ENCODE measurements at places on chromosomes 16 and 17. TPM values are rescaled to one million over a fixed set of nuclear protein-coding genes. Genes with fewer than 3 reads are reported as not detected.

Gene NLE1
- 27.0 TPM for total RNA-seq

- DNase-seq: no peak
Observed at GRCh38 chr17:80992077-80992947, 671 bp downstream of the CHMP6 start.

GRCh38 chr17:2018716-2019510 lies 6.2 kb downstream of the RTN4RL1 start:
- no peak for DNase-seq

DNA sequence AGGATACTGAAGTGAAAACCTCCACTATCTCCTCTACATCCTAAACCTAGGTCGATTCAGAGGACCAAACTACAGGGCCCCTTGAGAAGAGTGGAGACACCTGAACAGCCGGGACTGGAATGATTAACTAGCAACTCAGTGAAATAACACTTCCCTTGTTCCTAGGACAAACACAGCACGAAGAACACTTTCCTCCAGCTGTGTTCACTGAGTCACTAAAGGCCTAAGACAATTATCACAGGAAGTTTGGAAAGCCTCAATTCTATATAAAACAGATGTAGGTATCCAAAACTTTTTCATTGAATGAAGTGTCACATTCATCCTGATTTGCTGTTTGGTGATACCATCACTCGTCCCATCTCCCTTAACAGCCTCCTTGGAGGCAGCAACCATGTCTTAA lies 15.5 kb upstream of the CUEDC1 start:
- no peak for DNase-seq

DNA sequence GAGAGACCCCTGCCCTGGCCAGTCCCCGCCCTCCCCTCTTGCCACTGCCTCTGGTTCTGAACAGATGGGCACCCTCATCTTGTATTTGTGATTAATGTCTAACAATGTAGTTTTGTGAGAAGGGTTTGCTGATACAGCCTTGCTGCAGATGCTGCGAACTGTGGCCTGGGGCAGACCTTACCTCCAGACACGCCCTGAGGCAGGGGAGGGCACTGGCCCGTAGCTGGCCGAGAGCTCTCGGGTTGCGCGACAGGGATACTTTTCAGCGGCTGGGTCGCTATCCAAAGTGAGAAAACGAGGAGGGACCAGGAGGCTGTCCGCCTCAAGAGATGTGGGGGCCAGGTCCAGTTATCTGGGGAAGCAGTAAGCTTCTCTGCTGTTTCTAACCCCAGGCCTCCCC lies 21.9 kb downstream of the STH start:
- DNase-seq: no peak

Gene HOXB9
- total RNA-seq: 83.8 TPM

DNA sequence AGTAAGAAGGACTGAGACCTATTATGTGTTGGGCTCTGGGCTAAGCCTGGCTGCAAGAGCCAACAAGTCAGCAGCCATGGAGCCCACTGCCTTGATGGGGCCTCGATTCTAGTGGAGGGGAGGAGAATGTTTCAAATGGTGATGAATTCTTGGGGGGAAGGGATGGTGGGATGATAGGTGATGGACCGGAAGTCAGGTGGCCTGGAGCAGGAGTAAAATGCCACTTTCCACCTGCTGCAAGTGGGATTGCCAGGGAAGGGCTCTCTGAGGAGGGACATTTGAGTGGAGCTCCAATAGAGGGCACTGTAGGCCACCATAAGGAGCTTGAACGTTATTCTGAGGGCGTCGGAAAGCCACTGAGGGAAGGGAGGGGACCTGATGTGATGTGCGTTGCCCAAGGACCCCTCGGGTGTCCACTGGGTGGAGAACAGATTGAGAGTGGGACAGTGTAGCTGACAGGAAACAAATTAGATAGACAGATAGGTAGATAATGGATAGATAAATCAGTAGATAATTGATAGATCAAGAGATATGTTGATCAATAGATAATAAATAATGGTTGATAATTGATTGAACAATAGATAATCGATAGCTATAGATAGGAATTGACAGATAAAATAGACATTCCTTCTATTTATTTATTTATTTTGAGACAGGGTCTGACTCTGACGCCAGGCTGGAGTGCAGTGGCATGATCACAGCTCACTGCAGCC lies 18.2 kb upstream of the NXPH3 start:
- no peak for DNase-seq

DNA sequence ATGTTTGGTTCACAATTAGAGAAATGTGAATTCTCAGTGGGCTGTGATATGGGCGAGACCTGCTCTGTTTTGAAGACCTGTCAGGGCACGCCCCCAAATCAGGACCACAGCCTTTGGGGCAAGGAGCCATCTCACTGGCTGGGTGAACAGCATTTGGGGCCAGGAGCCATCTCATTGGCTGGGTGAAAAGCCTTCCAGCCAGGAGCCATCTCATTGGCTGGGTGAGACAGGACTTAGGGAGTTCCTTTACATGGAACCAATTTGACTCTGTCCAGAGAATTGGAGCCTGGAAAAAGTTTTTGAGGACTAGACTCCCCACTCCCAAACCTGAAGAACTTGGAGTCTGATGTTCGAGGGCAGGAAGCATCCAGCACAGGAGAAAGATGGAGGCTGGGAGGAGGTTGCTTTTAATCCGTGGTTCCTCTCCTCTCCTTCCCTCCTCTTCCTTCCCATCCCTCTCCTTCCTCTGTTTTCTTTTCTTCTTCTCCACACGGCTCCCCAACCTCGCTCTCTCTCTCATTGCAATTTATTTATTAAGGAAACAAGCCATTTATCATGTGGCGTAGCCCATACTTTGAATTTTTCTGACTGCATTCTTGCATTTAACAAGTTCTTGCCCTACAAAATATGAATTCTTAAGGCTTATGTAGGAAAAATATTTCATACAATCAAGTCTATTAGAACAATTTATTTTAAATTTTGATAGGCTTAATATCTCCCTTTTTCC lies 19.7 kb downstream of the FOXL1 start:
- no peak for DNase-seq

DNA sequence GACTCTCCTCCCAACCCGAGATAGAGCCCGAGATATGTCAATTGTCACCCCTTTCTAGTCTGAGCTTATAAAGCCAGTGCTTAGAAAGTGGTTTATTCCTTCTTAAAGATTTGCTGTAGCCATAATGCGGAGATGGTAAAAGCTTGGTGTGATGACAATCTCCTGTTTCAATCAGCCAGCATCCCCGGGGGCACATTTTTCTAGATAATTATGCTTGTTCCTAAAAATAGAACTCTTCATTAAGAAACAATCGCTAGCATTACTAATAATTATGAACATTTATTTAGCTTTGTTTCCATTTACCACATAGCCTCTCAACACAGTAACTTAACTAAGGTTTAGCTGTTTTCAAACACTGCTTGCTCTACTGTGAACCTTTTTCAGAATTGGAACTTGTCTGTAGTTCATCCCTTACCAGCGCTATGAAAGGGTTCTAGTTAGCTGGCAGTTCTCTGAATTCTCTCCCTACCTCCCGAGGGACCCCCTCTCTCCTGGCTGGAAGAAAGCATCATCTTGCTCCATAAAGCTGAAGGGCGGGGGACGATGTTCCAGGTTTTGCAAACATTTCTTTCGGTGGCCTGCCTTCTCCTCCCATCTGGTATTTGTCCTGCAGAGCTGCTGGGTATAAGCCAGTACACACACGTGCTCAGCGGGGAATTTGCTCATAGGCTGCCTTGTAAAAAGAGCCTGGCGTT lies 922 bp upstream of the MRPL58 start:
- no peak for DNase-seq

Gene SEPHS2
- total RNA-seq: 27.6 TPM

GRCh38 chr16:4917117-4917516 lies 19.8 kb downstream of the PPL start:
- no peak for DNase-seq

- DNase-seq: no peak
Observed at GRCh38 chr16:24667244-24667764, 62.1 kb upstream of the TNRC6A start.
